T-helper 9 cell (primary cell): ENCODE measurements at places on chromosomes 11 and 22.

DNA sequence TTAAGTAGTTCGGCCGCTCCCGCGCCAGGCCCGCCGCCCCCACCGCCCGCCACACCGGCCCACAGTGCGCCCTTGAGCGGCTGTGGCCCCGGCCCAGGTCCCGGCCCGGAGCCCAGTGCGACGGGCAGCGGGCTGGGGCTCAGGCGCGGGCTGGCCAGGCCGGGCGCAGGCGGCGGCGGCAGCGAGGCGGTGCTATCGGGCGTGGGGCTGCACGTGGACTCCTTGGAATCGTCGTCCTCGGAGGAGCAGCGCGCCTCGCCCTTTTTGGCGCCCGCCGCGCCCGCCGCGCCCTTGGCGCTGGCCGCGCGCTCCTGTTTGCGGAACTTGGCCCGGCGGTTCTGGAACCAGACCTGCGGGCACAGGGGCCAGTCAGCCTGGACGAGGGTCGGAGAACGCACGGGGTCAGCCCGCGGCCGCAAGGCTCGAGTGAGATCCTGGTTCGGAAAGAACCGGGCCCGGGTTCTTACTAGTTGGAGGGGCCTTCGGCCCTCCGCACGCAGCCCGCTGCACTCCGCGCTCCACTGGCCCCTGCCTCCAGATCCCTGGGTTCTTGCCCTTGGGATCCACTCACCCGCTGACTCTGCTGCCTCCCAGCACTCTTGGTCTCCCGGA is 4.0 kb downstream of the PHOX2A start:
- DNase-seq: no peak

DNA sequence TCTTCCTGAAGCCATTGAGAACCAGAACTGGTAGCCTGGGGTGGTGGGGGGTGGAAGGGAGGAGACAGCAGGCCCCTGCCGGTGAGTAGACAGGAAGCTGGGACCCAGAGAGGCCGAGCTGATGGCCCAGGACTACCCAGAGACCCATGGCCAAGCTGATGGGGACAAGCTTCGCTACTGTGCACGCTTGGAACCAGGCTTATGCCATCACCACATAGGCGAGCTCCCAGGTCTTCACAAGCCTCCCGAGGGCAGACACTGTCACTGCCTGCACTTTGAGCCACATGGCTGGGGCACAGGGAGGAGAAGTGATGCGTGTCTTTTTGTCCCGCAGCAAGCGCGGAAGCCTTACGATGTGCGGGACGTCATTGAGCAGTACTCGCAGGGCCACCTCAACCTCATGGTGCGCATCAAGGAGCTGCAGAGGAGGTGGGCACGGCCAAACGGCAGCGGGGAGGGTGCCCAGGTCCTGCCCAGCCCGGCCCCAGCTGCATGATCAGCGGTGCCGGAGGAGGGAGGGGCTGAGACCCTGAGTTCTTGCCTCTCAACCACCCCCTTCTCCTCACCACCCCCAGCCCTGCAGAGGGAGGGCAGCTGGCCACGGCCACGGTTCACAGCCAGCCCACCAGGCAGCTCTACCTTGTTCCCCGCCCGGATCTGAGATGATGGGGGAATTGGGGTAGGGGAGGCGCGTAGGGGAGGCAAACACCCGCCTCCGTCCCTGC is 76.0 kb upstream of the KCNQ1OT1 start:
- no peak for DNase-seq

- no peak for DNase-seq
These were observed 10.6 kb downstream of the SPTBN2 start for GRCh38 chr11:66718320-66718971.

- DNase-seq: no peak
These were observed 12.0 kb downstream of the KCNQ1OT1 start for GRCh38 chr11:2687782-2688191.

- DNase-seq: no peak
These were observed 67.7 kb downstream of the SNX19 start for GRCh38 chr11:130848361-130849214.

- DNase-seq: no peak
These were observed 521 bp upstream of the PTS start for GRCh38 chr11:112225753-112226061.

GRCh38 chr11:44559207-44559939 is 6.1 kb upstream of the CD82 start:
- no peak for DNase-seq
